Hematopoietic multipotent progenitor cell treated with erythropoietin and hydrocortisone succinate and interleukin-3 and kit ligand, for 17 days (in vitro differentiated cells): ENCODE measurements at places on chromosomes 7 and 10.

DNA sequence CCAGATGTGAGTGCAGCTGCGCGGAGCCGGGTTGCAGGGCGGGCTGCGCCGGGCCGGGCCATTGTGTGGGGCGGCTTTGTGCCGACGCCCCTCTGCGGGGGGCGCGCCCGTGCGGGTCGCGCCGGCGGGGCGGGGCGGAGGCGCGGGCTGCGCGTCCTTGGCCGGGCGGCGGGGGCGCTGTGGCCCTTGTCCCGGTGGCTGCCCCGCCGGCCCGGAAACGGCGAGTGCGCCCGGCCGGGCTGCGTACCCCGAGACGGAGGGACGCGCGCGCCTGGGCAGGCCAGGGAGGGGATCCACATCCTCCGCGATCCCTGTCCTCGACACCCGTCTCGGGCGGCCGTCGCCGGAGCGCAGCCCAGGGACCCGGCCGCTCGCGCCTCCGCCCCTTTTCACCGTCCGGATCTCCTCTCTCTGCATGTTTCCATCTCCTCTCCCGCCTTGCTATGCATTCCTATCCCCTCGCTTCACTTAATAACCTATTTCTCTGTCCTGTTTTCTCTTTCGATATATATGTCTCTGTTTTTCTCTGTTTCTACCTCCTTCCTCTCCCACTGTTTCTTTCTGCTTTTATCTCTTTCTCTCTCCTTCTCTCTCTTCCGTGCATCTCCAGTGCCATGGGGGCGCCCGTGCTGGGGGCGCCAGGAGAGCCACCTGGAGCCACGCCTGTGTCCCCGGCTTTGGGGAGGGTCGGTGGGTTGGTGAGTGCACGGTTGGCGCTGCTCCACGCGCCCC lies 765 bp downstream of the PFKFB3 start:
- no peak for DNase-seq

GRCh38 chr7:142364551-142364950 lies 106.7 kb upstream of the PRSS58 start:
- no peak for DNase-seq

DNA sequence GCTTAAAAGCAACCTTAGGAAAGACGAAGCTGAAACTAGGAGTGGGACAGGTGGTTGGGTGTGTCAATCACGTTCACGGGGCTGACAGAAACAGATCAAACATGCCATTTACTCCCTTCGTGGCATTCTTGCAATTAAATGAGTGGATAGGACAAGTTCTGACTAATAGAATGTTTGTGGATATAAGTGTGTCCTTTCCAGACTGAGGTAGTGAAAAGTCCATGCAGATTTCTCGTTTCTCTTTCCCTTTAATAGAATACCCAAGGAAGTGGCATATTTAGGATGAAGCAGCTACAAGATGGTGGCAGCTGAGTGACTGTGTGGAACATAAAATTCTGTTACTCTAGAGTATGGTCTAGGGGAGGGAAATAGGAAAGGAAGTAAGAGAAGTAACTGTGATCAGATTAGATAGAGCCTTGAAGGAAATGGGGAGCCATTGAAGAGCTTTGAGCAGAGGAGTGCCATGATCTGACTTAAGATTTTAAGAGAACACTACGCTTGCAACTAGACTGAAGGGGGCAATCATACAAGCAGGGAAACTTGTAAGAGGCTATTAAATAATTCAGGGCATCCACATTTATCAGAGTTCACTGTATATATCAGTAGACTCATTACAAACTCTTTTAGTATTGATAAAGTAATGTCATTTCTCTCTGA lies 46.3 kb upstream of the HYAL4 start:
- DNase-seq = no peak

- DNase-seq = no peak
Measured at GRCh38 chr10:16242446-16242845, 194.4 kb upstream of the PTER start.

GRCh38 chr7:140031364-140031763 lies 31.4 kb downstream of the PARP12 start:
- no peak for DNase-seq
